ENCODE measurements at places on chromosomes 1 and 21.

GRCh38 chr1:8147956-8148355, 121.8 kb upstream of the ERRFI1 start:
- DNase-seq = no peak

DNA sequence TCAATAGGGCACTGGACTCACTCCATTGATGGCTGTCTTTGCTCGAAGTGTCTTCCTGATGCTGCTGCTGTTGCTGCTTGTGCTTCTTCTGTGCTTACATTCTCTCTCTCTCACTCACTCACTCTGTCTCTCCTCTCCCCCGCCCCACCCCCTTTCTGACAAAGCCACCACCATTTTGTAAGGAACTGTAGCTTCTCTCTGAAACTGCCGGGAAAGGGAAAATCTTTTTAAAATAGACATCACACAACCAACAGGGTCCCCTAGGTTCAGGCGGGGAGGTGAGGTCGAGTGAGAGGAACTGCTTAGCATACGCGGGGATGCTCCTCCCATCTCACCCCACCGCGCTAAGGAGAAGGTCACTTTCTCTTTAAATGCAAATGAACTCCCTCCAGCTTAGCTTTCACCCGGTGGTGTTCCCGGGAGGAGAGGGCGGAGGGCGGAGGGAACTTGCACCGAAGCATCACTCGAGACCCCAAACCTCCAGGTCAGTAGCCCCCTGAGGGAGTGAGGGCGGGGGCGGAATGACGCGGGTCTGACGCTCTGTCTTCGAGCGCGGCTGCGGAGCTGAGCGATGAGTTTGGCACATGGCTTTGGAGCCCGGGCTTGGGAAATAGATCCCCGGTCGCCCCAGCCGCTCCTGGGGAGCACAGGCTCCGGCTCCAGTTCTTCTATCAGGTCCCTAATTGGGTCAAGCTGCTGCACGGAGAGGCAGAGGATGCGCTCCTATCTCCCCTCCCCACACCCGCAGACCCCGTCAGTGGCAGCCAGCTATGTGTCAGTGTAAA, at the start of gene CCDC28B:
Gene CCDC28B (plus strand): TSS at position 370 of the 785 bp plus-strand sequence. CDS start 1,341 bp downstream, outside the sequence.
- DNase-seq = no peak

DNA sequence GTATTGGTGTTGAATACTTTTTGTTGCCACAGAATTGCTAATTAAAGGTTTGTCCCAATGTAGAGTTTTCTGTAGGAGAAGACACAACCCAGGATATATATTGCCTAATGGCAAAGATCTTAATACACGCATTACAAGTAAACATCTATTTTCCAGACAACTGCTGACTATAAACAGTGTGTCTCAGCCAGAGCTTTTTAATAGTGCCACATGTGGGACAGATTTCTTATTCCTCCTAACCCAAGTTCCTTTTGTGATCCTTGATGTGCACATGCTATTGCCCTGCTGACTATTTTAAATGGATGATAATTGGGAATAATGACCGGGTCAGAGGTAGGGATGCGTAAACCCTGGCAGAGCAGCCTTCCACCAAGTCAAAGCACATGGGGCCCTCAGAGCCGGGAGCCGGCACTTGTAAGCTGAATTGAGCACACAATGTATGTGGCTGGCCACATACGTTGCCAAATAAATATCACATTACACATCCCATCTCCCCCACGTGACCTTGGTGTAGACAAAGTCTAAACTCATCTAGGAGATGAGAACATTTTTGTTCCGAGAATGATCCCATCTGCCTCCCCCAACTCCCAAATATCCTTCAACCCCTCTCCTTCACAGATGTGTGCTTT, 209.8 kb upstream of the NFIA start:
- no peak for DNase-seq

GRCh38 chr1:46770541-46770940, 28.3 kb upstream of the CYP4B1 start:
- no peak for DNase-seq

DNA sequence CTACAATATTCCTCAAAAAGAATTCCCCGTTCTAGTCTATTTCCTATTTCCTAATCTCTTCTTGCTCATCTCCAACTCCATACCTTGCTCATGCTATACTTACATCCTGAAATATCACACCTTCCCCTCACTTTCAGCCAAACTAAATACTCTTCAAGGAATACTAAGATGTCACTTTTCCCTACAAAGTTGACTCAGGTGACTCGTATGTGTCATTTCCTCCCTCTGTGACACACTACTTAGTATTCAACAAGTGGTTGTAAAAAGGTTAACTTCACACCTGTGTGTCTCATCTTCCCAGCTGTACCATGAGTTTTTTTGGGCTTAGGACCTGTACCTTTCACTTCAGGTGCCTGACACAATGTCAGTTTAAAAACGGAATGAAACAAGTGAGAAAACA, 81.9 kb upstream of the LBR start:
- DNase-seq = no peak

GRCh38 chr1:151713874-151714273, 2.7 kb downstream of the CELF3 start:
- no peak for DNase-seq

- no peak for DNase-seq
Observed at GRCh38 chr21:42363312-42363711, 3.0 kb downstream of the TFF1 start.

- DNase-seq = peak; percentile 6
Observed at GRCh38 chr1:240169188-240169587, 77.5 kb downstream of the FMN2 start.

DNA sequence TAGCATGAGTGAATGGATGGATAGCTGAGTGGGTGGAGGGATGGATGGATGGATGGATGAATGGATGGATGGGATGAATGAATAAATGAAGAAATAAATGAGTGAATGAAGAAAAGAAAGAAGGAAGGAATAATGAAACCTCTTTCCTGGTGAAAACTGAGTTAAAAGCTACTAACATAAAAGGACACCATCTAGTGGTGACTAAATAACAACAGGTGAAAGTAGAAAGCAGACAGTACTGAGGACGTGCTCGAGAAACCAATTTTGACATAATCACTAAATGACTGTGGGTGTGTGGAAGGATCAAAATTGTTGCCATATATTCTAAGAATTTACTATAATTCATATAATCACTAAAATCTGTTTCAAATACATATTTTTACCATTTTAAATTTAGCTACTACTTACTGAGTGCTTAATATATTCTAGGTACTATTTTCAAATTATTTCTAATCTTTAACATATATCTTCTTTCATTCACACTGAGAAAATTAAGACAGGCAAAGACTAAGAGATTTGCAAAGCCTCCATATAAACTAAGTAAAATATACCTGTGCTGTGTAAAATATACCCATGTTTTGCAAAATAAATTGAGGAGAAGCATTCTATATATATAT, 522.9 kb downstream of the LRRIQ3 start:
- peak; percentile 2 for DNase-seq

GRCh38 chr21:36487641-36488307, 7.9 kb upstream of the CLDN14 start:
- DNase-seq = no peak

- no peak for DNase-seq
Observed at GRCh38 chr1:185398022-185398421, 81.0 kb upstream of the IVNS1ABP start.

DNA sequence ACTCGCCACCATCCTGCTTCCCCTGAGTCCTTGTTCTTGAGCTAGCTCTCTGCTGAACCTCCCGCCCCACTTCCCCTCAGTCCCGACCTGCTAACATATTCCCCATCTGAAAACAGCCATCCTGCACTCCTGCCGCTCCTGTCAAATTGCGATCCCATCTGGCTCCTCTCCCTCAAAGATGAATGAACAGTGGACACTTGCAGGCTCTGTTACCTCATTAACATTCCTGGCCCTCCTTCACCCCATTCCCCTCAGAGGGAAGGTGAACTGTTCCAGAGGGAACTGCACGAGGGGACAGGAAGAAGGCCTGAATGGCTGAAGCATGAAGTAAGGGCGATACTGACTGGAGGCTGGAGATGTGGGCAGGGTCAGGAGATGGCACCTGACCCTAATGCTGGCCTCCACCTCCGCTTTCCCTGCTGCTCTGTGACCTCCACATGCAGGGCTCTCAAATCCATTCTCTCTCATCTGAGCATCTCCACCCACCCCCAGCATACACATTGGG, 7.4 kb upstream of the CELSR2 start:
- DNase-seq = no peak

GRCh38 chr1:231971397-231972110, 345.0 kb downstream of the DISC1 start:
- no peak for DNase-seq

GRCh38 chr1:45177452-45177851, 29.0 kb downstream of the ZSWIM5 start:
- no peak for DNase-seq

DNA sequence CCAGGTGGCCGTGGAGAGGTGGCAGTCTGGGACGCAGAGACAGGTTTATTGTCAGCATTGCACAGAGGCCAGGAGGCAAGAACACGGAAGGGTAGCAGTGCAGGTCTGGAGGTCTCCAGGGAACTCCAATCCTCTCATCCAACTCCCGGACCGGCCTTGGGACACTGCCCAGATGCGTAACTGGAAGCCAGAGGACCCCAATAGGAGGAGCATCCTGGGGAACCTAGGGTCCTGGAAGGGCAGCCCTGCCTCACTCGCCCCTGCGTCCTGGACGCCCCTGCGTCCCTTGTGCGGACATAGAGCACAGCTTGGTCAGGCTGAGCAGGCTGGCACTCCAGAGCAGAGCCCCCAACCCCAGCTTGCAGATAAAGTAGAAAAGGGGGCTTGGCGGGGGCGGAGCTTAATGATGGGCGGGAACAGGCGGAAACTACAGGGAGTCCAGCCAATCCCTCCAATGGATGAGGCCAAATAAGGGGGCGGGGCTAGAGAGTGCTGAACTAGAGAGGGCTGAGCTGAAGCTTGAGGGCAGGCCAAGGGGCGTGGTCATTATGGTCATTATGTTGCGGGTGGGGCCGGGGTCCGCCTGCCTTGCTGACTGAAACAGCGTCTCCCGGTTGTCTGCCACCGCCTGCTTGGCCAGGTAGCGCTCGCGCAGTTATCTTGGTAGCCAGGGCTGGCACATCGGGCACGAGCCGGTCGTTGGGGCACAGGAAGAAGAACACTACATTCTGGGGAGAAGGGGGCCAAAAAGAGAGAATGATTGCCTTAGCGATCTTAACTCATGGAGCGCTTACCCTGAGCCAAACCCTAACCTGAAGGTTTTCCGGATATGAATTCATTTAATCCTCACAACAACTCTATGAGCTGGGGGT, 3.7 kb upstream of the ARHGEF19 start:
- peak; percentile 48 for DNase-seq

DNA sequence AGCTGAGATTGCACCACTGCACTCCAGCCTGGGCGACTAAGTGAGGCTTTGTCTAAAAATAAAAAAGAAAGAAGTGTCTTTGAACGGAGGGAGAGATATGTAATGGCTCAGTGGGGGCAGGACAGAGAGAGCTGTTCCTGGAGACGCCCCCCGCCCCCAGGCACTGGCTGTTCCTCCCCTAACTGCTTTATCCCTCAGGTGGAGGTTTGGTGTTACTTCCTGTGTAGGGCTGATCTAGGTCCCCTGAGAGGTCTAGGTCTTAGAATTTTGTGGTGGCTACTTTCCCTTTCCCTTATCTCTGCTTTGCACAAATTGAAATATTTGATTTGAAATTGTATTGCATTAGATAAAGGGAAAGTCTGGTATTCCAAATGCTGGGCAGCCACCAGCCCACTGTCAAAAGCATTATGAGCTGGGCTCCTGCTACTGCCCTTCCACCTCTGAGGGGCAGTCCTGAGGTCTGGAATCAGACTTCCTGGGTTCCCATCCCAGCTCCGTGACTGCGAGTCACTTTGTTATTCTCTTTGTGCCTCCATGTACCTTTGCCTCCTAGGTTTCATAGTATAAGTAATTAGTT, 134.8 kb upstream of the KIF26B start:
- no peak for DNase-seq

- DNase-seq = no peak
Observed at GRCh38 chr21:19855522-19855921, 1142.7 kb upstream of the NCAM2 start.

- no peak for DNase-seq
Observed at GRCh38 chr1:77874804-77875445, 13.5 kb upstream of the NEXN start.

DNA sequence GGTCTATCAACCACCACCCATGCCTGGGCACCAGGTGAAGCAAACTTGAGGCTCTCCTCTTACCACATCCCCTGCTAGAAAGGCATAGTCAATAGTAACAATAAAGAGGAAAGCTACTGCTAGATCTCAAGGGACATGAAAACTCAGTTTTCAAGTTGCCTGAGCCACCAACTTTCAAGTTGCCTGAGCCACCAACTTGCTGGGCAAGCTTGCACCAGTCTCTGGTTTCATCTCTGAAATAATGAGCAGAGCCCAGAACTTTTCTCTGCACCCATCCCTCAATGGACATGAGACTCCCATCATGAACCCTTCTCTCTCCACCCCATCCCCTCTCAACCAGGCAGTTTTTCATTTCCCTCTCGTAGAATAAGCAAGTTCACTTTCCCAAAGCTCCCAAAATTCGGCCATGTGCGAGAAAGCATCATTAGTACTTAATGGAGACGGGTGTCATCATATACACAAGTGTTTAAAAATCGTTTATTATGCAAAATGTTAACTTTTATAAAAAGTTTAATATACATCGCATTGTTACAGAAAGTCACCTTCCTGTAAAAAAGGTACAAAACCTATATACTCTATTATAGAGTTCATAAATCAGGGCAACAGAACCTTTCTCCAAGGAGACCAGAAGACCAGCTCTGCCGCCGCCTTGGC, 1.7 kb downstream of the ID3 start:
- no peak for DNase-seq

DNA sequence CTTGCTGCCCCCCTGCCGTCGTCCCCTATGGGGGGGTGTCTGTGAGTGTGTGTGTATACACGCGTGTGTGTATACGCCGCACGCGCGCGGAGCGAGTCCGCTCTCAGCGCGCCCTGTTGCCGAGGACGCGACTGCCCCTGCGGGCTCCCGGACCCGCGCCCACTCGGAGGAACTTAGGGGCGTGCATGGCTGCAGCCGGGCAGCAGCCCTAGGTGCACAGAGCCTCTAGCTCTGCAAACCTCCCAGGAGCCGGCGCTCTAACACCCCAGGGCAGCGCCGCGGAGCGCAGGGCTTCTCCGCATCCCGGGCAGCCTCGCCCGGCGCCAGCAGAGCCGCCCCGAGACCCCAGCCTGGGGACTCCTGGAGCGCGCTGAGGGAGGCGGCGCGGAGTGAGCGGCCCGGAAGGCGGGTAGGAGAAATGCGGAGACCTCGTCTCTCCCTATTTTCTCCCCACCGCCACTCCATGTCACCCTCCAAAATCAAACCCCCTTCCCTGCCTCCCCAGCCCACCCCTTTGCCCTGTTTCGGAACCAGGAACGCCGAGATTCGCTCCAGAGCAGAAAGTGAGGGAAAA, 574 bp downstream of the ITPKB start:
- no peak for DNase-seq

DNA sequence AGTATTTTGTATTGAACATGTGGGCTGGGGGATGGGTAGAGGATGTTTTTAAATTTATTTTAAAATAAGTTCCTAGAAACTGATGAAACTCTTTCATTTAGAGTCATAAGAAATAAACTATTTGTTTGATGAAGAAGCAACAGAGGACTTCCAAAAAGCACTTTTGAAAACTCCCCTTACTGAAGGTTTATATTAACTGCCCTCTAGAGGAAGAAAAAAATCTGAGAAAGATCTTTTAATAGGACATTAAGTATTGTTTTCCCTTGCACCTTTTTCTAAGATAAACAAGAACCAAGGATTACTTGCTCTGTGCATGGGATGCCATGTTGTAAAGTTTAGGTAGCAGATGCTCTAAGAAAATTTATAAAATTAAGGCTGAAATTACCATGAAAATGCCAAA, 14.1 kb downstream of the DISP1 start:
- DNase-seq = no peak

Data from stromal cell of bone marrow (primary cell).